ENCODE measurements at places on chromosomes 1 and 21. TPM values are rescaled to one million over a fixed set of nuclear protein-coding genes. Genes with fewer than 3 reads are reported as not detected.

TAS1R1 gene
- total RNA-seq = not detected

LMX1A gene
- not detected for total RNA-seq

COL9A2 gene
- 36.3 TPM for total RNA-seq

GRCh38 chr1:17119076-17119772 lies at the start of gene PADI2:
TSS of gene PADI2 (minus strand) at chr1:17119451. CDS start at chr1:17119371, 80 bp downstream.
- peaks cover 43% of the 10 kb centered on the region for H3K27me3 ChIP-seq
- H3K4me1 ChIP-seq = peaks cover 4% of the 10 kb centered on the region
- H3K36me3 ChIP-seq = no peaks in the 10 kb centered on the region
- peak within 1 kb of the TSS; percentile 60 for H3K4me3 ChIP-seq
- DNase-seq = peak; percentile 68

- no peaks in the 10 kb centered on the region for H3K36me3 ChIP-seq
- H3K4me1 ChIP-seq = no peaks in the 10 kb centered on the region
- H3K27ac ChIP-seq = no peak overlapping the region
- no peak for DNase-seq
- H3K27me3 ChIP-seq = no peaks in the 10 kb centered on the region
These were observed 6.8 kb downstream of the RGS5 start for GRCh38 chr1:163195728-163196448.
